Activated CD4-positive, CD25-positive, alpha-beta regulatory T cell (primary cell): ENCODE measurements at places on chromosomes 1 and 21.

DNA sequence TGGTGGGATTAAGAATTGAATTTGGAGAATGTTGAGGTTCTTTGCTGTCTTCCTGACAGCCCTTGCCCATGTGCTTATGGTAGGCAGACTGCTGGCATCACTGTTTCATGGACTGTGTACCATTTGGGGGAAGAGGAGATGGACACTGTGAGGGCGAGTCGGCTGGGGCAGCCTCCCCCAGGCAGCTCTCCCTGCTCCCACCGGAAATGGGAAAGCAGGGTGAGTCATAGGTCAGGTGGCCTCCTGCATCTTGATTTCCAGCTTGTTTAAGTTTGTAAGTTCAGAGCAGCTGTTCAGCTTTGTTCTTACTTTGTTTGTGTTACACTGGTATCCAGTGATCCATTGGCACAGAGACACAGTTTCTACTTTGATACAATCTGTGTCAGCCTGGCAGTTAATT is 87.2 kb upstream of the CNIH3 start:
- DNase-seq = no peak

DNA sequence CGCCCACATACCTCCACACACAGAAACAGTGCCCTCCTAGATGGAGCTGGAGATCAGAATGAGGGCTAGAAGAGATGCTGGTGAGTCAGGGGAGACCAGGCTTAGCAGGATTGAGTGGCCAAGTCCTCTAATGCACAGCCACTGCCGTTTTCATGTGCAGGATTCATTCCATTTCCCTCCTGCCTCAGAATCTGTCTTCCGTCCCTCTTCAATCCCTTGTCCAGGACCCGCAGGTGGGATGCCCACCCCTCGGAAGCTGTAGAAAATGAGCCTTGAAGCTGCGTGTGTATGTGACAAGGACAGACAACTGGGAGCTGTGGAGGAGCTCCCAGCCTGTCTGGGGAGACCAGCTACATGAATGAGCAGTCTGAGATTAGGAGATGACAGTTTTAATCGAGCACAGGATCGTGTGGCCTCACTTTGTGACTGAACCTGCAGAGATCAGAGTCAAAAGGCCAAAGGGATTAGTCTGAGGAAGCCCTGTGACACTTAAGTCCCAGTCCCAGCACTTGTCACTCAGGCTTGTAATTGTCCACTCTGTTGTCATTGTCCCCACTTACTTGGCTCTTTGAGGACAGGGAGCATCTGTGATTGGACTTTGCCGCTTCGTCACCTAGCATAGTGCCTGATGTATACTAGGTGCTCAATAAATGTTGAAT is 22.0 kb downstream of the LGR6 start:
- DNase-seq = no peak

DNA sequence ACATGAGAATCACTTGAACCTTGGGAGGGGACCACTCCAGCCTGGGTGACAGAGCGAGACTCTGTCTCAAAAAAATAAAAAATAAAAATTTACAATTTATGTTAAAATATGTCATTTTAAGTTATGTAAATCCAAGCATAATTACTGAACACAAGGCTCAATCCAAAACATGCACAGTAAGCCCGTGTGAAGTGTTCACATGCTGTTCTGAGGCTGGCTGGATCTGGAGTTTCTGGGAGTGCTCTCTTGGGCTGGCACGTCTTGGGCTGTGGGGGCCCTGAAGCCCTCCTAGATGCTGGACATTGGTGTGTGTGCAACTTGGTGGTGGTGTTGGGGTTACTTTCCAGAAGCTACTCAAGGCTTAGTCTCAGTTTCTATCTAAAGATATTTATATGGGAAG is 25.2 kb downstream of the ADARB1 start:
- DNase-seq = no peak

GRCh38 chr21:14901482-14901958 is 163.3 kb downstream of the NRIP1 start:
- no peak for DNase-seq

DNA sequence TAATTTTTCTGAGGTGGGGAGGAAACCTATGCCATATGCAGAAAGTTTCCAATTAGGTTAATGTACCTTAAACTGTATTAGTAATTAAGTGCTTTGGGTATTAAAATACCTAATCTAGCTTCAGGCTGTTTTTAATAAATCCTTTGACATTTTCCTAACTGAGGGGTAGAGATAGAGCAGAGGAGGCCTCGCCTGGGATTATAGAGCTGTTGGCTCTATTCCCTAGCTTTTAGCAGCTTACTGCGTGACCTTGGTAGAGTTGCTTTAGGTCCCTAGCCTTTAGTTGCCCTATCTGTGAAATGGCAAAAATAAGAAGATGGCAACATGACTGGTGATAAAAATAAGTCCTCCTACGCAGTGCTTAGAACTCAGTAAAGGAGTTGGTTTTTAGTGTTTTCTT is 621.0 kb downstream of the LMO4 start:
- DNase-seq = no peak

GRCh38 chr1:82947278-82947677 is 1051.7 kb downstream of the TTLL7 start:
- DNase-seq = no peak

DNA sequence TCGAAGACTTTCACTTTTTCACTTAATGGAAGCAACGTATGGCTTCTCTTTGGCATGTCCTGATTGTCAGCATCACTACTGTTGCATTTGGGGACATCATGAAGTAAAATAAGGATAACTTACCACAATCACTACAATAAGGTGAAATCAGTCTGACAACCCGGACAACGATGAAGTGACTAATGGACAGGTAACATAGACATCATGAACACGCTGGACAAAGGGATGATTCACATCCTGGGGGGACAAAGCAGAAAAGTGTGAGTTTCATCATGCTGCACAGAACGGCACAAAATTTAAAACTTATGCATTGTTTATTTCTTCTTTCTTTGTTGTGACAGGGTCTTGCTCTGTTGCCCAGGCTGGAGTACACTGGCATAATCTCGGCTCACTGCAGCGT is 53.9 kb downstream of the FH start:
- DNase-seq = no peak

- no peak for DNase-seq
Observed at GRCh38 chr21:45299026-45299863, 11.6 kb upstream of the POFUT2 start.

DNA sequence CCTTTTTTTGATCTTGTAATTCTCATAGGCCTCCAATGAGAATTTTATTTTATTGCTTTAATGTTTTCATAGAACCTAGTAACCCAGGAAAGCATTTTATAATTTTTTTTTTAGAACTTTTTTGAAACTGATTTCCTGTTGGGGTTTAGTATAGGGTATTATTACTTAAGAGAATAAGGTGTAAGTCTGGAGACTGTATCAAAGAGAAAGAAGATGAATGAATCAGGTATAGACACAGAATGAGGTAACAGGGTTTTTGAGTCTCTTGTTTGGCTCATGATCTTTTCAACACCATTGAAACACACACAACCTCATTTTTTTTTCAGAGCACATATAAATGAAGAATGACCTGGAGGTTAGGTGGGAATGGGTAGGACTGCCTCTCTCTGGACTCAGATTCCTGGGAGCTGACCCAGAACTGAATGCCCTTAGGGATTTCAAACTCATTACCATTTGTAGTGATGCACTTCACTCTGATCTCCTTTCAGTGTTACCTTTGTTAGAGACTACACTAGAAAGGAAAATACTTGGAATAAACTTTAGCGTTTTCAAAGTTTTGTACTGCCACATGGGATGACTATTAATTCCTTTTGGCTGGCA is 51.0 kb downstream of the EPB41 start:
- DNase-seq = no peak

- DNase-seq = no peak
Observed at GRCh38 chr1:228898582-228898992, 163.3 kb downstream of the RHOU start.

- no peak for DNase-seq
Observed at GRCh38 chr1:90550626-90551406, 166.3 kb downstream of the BARHL2 start.

DNA sequence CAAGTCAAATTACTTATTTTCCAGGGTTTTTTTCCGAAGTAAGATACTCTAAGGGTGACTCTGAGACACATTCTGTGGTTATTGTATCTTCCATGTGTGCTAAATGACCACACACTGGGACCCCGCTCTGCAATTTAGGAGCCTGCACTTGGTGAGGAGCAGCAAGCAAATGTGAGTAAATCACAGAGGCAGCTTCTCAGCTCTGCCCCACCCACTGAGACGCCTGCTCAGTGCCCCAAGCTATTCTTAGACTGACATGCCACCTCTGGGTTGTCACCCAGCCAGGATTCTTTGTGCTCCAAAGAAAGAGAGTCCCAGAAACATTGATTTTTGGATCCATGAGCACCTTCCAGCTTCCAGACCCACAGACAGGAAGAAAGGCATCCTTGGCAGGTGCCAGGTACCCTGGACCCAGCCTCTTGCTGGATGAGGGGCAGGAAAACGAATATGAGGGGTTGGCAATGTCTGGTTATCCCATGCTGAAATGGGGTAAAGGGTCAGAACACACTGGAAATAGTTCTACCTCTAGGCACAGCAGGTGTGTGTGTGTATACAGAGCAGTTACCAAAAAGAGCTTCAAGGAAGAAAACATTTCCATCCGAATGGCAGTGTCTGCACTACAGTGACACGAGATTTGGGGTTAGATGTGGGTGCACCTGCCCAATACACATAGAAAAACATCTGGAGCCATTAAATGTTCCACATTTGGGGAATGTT is 41.2 kb downstream of the TNR start:
- no peak for DNase-seq

DNA sequence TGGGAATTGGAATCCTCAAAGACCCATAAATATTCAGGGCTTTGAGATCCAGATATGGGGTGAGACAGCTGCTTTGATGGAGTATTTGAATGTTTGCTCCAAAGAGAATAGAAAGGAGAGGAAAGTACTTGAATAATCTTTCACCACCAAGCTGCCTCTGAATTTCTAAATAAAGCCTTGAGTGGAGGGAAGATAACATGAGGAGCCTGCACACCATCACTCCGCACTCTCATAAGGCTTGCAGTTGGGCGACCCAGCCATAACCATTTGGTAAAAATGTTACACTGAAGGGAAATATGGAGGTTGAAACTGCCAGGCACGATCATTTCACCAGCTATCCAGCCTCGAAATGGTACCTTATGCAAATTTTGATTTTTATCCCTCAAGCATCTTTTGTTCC is 38.4 kb downstream of the VCAM1 start:
- DNase-seq = no peak

GRCh38 chr1:60274422-60275290 is 201.1 kb upstream of the C1orf87 start:
- DNase-seq = no peak

GRCh38 chr1:39409055-39409816 is 82.2 kb upstream of the BMP8A start:
- no peak for DNase-seq

- no peak for DNase-seq
Observed at GRCh38 chr1:185933580-185933979, 199.4 kb downstream of the HMCN1 start.

DNA sequence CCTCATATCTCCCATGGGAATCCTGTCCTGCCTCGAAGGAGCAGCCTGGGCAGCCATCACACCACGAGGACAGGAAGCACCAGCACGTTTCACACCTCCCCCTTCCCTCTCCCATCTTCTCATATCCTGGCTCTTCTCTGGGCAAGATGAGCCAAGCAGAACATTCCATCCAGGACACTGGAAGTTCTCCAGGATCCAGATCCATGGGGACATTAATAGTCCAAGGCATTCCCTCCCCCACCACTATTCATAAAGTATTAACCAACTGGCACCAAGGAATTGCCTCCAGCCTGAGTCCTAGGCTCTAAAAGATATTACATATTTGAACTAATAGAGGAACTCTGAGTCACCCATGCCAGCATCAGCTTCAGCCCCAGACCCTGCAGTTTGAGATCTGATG is 8.7 kb downstream of the SLAMF8 start:
- no peak for DNase-seq

DNA sequence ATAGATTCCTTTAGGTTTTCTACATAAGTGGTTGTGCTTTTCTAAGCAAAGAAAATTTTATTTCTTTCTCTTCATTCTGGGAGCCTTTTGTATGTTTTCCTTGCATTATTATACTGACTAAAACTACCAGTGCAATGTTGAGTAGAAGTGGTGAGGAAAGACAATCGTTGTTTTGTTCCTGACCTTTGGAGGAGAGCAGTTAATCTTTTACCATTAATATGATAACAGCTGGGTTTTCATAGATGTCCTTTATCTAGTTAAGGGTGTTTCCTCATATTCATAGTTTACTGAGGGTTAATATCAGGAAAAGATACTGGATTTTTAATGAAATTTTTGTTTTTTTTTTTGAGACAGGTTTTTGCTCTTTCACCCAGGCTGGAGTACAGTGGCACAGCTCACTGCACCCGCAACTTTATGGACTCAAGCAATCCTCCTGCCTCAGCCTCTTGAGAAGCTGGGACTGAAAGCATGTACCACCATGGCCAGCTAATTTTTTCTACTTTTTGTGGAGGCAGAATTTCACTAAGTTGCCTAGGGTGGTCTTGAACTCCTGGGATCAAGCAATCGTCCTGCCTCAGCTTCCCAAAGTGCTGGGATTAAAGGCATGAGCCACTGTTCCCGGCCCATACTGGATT is 9.0 kb upstream of the KCTD3 start:
- no peak for DNase-seq

- no peak for DNase-seq
Observed at GRCh38 chr1:101603726-101604125, 366.9 kb downstream of the S1PR1 start.

- DNase-seq = no peak
Observed at GRCh38 chr1:150021191-150021694, 10.7 kb upstream of the OTUD7B start.

GRCh38 chr1:28815533-28816185 is 3.7 kb downstream of the OPRD1 start:
- DNase-seq = no peak

DNA sequence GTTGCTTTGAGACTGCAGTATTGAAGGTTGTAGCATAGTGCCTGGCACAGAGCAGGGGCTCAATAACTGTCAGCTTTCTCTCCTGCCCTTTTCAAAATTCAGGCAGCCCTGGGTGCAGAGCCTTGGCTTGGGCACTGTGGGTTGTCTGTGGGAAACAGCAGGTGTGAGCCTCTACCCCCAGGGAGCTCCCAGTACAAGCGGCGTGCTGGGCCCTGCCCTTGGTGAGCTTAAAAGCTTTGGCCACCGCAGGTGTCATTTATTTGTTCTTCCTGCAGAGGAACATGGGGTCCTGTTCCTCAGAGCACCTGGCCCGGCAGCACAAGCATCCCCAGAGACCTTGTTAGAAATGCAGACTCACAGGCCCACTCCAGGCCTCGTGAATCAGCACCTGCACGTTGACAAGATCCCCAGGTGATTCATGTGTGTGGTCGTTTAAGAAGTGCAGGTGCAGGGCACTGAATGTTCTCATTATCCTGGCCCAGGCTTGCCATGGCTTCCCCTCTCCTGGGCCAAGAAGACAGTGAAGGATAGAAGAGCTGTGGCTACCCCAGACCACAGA is 29.9 kb upstream of the IGSF21 start:
- DNase-seq = no peak
